Naive B cell (primary cell): ENCODE measurements at places on chromosomes 6 and 20.
A peak's percentile ranks its signal among the peaks of the same experiment; 100 is the strongest.

- DNase-seq, result no peak
Observed at GRCh38 chr6:53517021-53517420, 27.9 kb downstream of the GCLC start.

GRCh38 chr6:112929641-112930040 lies 582.5 kb downstream of the RFPL4B start:
- no peak for DNase-seq

DNA sequence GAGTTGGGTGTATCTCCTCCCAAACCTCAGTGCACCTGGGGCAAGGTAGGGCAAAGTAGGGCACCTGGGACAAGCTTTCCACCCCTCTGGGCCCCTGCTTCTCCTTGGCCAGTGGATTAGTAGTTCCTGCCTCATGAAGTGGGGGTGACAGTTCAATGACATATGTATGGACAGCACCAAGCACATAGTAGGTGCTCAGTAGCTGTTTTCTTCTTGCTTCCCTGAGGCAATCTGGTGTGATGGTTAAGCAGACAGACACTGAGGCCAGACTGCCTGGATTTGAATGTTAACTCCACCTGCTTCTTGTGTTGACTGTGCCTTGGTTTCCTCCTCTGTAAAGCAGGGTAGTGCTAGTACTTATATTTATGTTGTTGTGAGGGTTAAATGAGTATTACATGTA lies 25.8 kb downstream of the EPB41L1 start:
- no peak for DNase-seq

DNA sequence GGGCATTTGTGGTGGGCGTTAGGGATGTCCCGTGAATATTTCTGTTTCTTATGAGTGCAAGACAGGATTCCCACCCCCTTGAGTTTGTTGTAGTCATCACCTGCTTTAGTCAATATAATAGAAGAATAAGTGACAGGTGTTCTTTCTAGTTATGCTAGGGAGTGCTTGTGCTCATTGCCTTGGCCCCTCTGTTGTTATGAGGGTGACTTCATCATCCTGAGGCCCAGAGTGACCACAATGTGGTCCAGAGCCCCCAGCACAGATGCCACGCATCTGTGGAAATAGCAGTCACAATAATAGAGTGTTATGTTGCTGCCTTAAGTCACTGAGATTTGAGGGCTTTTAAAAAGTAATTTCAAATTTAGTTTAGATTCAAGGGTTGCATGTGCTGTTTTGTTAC lies 42.4 kb downstream of the GGTLC1 start:
- DNase-seq, result no peak

DNA sequence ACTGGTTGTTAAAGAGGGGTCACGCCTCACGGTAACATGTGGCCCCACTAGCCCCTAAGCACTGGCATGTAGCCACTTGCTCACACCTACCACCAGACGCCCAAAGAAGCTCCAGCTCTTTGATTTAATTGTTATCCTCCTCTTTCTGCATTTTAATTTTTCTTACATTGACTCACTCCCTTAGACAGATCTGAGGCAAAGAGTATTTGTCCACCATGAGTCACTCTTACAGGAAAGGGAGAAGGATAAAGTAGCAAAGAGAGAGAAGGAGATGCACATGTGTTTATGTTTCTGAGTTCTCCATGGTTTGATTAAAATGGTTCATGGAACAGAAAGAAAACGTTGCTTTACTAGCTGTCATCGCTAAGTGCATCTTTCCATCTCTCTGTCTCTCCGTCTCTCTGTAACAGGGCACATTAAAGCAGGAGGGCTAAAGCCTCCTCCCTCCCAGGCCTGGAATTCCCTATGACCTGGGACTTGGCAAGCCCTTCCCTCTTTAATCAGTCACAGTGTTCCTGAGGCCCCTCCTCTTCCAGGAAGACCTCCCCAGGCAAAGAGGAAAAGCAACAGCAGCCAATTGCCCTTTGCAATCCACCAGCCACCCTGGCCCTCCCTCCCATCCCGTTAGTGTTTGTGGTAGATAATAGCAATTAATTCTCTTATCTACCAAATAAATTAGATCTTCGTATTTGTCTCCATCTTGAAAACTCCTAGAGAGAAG lies 112.8 kb upstream of the TSHZ2 start:
- DNase-seq, result no peak

DNA sequence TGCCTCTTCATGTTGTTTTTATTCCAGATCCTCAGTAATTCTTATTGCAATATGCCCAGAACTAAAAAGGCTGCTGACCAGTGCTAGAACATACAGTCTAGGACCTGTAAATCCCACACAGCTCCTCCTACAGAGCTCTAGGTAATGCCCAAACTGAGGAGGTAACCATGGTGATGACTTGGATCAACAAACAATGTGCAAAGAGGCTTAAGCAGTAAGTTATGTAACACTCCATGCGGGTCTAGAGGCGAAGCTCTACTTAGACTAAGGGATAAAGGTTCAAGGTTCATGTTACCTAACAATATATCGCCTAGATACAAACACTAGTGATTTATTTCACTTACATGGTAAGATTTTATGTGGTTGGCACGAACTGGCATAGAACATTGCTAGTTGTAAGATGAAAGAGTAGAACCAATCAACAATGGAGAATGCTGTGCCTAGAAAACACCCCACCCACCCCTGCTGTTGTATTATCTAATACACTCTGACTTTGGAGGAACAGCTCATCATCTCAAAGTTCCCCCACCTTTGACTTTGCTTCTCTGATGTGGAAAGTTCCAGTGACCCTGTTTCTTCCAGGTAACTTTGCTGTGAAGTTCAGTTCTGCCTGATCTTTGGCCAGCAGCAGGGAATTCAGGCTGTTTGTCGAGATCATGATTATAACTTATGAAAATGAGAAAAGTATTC lies 242.4 kb downstream of the ALDH8A1 start:
- DNase-seq, result no peak

GRCh38 chr20:3223994-3224680 lies 14.8 kb downstream of the ITPA start:
- DNase-seq, result no peak

GRCh38 chr20:50328222-50328979 lies 137.8 kb downstream of the CEBPB start:
- DNase-seq, result no peak

DNA sequence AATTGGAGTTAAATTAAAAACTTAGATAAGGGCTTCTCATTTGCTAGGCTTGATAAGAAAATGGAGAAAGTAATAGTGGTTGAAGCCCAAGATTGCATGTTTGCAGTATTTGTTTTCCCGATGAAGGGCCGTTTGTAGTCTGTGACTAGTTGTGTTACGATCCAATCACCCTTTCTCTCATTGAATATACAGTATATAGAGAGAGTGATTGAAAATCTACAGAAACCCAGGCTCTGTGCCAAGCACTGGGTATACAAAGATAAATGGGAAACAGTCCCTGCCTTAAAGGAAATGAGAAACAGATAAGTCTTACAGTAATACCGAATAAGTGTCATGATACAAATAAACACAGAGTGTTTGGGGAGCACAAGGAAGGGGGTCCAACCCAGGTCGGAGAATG lies 55.2 kb upstream of the CDKAL1 start:
- no peak for DNase-seq

DNA sequence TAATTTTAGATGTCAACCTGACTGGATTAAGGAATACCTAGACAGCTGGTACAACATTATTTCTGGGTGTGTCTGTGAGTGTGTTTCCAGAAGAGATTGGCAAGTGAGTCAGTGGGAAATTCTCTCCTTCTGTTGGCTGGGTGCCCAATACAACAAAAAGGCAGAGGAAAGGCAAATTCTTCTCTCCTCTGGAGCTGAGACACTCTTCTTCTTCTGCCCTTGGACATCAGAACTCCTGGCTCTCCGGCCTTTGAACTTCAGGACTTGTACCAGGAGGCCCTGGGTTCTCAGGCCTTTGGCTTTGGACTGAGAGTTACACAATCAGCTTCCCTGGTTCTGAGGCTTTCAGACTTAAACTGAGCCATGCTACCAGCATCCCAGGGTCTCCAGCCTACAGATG lies 7.8 kb upstream of the BTN3A1 start:
- no peak for DNase-seq

DNA sequence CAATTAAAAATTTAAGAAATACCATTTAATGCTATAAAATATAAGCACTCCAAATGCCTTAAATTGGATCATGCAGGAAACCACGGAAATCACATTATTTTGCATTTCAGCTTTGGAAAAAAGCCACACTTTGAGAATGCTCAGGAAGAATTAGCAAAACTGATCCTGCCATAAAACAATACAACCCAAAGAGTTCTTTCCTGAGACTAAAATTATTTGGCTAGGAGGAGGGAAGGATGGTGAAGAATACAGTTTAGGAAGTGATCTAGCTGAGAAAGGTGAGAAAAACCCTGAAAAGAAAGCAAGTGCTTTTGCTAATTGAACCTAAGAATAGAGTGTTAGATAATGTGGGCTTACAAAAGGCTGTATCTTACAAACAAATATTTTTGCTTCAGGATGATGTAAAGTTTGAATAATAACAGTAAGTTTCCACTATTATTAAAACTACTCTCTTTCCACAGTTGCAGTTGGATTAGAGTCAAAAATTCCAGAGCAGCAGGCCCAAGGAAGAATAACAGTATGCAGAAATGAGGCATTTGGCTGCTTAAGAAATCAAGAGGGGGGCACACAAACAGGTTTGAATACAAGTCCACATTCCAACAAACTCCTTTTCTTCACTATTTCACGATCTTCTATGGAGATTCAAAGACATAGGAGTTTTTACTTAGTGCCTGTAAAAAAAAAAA lies 565.4 kb downstream of the RFPL4B start:
- no peak for DNase-seq

DNA sequence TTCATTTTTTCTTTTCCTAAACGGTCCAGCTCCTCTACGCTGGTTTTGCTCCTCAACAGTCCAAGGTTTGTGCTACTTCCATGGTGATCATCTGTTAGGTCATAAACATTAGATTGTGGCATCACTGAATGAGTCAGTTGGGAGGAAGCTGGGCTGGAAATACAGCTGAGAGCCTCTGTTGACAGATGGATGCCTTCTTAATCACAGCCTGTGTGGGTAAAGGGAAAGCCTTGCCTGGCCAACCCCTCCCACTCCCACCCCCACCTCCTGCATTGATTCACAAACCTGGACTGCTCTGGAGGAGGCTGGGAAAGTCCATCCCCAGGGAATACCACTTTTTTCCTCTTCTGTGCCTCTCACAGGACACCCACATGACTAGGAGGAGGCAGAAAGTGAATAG lies 180.6 kb upstream of the CCN2 start:
- peak; percentile 25 for DNase-seq

DNA sequence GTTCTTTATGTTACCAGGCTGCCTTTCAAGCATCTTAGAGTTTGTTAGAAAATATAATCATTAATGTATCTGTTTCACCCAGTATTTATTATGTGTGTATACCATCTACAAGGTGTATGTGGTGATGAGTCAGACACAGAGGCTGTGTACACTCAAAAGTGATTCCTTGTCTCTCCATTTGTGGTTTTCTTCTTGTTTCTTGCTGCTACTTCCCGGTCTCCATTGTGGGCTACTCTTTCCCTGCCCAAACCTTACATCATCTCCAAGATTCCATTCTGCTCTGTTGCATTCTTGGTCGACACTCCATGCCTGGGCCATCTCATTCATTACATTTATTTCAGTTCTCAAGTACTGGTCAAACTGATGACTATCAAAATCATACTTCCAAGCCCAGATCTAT lies 182.2 kb upstream of the STXBP5 start:
- no peak for DNase-seq

GRCh38 chr6:75694406-75694805 lies 54.6 kb upstream of the MYO6 start:
- DNase-seq, result no peak

DNA sequence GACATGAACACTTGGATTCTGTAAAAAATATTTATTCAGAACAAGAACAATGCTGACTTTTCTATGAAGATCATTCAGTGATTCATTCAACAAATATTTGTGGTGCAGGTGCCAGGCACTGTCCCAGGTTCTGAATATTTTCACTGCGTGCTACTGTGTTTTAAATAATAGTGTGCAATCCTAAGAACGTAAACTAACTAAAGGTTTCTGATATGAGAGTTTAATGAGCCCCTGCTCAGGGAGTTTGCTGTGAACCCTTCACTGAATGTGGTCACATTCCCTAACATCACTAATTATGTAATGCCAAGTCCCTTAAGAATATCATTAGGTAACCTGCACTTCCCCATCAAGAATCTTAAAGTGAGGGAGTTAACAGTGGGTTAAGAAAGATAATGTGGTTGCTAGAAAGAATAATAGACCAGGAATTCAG lies 1.7 kb upstream of the TMEM170B start:
- no peak for DNase-seq

- no peak for DNase-seq
Observed at GRCh38 chr6:5230081-5230480, 30.7 kb downstream of the LYRM4 start.

GRCh38 chr6:164532198-164533044 lies 777.0 kb downstream of the C6orf118 start:
- no peak for DNase-seq

DNA sequence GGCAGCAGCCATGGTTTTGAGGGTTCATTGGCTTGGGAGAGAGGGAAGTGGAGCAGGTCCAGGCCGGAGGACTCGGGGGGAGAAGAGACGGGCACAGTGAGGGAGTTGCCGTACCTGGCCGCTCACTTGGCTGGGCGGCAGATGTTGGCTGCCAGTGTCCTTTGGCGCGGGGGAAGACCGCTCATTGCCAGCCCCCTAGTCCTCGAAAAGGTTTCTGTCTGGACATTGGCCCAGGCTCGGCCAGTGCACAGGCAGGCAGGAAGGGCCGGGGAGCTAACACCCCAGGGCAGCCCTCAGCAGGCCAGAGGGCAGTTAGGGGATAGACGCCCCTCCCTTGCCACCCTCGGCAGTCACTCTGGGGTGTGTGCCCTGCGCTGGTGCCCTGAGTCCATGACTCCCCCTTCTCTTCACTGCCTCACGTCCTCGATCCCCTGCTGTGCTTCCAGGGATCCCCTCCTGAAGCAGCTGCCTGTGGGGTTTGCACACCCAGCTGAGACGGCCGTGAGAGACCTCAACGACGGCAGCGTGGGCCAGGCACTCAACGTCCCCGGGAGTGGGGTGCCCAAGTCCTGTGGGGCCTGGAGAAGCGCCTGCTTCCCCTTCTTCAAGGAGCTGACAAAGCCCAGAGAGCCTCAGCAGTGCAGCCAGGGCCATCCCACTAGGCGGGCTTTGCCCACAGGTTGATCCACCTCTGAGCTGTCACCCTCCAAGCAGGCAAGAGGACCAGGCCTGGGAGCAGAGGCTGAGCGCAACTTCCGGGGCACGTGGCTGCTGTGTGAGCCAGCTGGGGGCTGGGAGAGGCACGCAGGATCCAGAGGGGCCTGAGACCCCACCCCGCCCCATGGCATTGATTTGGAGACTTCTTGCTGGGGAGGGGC lies 20.4 kb downstream of the RBM38 start:
- DNase-seq, result no peak

- DNase-seq, result no peak
Observed at GRCh38 chr20:50335866-50336265, 145.2 kb downstream of the CEBPB start.

GRCh38 chr6:148144917-148145521 lies 197.6 kb upstream of the SASH1 start:
- DNase-seq, result no peak

GRCh38 chr6:84798257-84798656 lies 33.9 kb upstream of the TBX18 start:
- no peak for DNase-seq

- no peak for DNase-seq
Observed at GRCh38 chr6:18284261-18284660, 19.9 kb upstream of the DEK start.
